ENCODE measurements at places on chromosomes 4 and X.
A peak's percentile ranks its signal among the peaks of the same experiment; 100 is the strongest.

- no peak for DNase-seq
Measured at GRCh38 chrX:53637479-53637878, 49.0 kb downstream of the HUWE1 start.

GRCh38 chrX:73831500-73831899 lies 268.5 kb downstream of the CHIC1 start:
- no peak for DNase-seq

DNA sequence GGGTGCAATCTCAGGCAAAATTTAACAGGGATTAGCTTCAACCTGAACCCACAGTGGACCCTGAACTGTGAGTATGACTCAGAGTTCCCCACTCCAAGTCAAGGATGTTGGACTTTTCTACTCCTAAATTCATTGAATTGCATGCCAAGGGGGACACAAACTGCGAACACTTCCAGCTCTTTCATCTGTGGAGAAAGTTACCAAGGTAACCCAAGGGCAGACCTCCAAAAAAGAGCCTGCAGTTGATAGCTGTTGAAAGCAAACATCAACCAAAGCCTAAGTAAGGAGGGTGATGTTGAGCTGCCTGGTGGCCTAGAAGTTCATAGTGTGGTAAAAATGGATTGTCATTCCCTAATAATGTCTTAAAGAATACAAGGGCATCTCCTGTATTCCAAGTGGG lies 1242.9 kb downstream of the C4orf33 start:
- DNase-seq: no peak

DNA sequence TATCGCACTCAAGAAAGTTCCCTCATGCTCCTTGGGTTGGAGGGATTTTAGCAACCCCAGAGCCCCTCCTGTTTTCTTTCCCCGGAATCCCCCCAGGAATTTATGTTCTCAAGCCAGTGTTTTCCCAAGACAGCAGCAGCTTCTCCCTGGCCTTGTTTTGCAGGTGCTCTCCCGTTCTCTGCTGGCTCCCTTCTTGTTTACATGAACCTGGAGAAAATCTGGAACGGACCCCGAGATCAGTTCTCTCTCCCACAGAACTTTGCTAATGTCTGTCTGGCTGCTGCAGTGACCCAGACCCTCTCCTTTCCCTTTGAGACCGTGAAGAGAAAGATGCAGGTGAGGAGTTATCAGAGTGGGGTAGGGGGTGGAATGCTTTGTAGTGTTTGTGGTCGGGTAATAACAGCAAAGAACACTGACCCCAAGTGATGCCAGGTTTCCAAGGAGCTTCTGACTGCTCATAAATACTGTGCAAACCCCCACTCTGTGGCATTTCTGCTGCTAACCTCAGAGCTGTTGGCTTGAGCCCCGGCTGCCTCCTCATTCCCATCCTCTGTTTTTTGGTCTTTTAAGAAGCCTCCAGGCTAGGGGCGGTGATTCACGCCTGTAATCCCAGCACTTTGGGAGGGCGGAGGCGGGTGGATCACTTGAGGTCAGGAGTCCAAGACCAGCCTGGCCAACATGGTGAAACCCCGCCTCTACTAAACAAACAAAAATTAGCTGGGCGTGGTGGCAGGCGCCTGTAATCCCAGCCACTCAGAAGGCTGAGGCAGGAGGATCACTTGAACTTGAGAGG lies 11.1 kb downstream of the SLC25A43 start:
- no peak for DNase-seq

GRCh38 chr4:184358521-184359232 lies 115.7 kb downstream of the IRF2 start:
- DNase-seq: no peak

DNA sequence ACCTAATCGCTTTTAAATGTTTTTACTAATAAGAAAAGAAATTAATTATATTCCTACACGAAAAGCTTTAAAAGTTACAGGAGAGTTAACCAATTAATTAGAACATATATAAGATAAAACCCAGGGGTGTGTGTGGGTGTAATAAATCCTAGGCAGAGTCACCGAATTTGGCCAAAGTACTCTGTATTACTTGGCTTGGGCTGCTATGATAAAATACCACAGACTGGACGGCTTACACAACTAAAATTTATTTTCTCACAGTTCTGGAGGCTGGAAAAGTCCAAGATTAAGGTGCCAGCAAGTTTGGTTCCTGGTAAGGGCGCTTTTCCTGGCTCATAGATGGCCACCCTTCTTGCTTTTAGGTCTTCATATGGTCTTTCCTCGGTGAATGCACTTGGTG lies 10.4 kb downstream of the AWAT1 start:
- no peak for DNase-seq

- DNase-seq: peak; percentile 10
Measured at GRCh38 chr4:40908702-40909362, 159.1 kb downstream of the NSUN7 start.

- DNase-seq: no peak
Measured at GRCh38 chr4:163755013-163755412, 260.5 kb downstream of the TMA16 start.

DNA sequence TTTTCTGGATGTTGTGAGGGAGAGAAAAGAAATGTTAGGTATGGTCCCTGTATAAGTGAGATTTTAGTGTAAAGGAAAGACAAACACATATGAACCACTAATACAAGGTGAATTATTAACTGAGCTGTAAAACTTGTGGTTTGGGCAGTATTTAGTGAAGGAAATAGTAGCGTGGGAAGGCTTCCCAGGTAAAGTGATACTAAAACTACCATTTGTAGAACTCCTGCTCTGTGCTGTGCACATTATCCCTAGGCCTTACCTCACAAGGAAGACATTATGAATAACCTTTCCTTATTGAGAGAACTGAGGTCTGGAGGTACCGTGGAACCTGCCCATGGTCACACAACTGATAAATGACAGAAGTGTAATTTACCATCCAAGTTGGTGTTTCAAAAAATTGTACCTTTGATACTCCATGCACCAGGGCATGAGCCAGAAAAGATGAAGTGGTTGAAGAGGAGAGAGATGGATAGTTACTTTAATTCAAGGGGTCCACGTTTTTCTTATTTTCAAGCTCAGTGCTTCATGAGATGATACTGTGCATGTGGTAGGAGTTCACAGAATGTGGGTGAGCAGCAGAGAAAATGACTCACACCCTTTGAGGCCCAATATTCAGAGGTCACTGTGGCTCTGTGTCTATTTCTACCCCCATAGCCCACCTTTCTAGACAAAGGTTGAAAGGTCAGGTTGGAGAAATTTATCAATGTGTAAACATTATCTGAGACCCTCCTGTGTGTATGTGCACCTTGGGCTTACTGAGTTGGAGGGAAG lies 2.6 kb upstream of the VSIG4 start:
- no peak for DNase-seq

GRCh38 chr4:125440814-125441213 lies 126.1 kb downstream of the FAT4 start:
- no peak for DNase-seq

- no peak for DNase-seq
Measured at GRCh38 chr4:158930639-158930972, 161.8 kb downstream of the FNIP2 start.

DNA sequence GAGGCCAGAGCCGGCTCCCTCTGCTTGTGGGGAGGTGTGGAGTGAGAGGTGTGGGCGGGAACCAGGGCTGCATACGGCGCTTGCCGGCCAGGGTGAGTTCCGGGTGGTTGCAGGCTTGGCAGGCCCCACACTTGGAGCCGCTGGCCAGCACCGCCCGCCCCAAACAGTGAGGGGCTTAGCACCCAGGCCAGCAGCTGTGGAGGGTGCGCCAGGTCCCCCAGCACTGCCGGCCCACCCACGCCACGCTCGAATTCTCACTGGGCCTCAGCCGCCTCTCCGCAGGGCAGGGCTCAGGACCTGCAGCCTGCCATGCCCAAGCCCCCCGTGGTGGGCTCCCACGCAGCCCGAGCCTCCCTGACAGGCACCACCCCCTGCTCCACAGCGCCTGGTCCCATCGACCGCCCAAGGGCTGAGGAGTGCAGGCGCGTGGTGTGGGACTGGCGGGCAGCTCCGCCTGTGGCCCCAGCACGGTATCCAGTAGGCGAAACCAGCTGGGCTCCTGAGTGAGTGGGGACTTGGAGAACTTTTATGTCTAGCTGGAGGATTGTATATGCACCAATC lies 275.3 kb downstream of the RAPGEF2 start:
- no peak for DNase-seq

DNA sequence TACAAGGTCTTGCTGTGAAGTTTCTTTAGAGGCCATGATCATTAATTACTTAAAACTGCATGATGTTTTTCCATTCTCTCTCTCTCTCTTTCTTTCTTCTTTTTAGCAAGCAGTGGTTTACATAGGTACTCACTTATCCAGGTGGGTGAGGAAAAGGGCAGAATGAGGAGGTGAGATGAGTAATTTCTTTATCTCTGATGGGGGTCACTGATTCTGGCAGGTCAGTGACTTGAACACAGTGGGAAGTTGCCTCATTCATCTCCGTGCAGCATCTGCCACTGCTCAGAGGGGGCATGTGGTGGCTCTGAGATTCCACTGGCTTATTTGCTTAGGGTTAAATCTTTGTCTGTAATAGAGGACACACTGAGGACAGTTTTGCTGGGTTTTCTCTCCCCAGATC lies 62.6 kb downstream of the FAM114A1 start:
- no peak for DNase-seq

DNA sequence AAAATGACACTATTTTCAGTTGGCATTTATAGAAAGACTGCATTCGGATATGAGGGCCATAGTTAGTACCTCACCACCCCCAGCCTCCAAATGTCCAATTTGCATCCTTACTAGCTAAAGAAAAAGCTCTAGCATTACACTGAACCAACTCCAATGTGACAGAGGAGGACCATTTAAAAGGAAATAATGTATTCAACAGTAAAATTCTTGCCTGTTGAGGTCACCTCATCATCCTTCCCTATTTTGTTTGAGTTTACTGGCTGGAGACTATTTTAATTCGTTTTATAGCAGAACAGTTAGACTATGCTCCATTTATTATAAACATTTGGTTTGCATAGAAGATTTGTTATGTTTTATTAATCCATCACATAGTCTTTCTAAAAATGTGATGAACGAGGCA lies 88.2 kb upstream of the PPARGC1A start:
- no peak for DNase-seq

GRCh38 chrX:152520653-152521052 lies 69.5 kb upstream of the GABRA3 start:
- no peak for DNase-seq

- DNase-seq: no peak
Measured at GRCh38 chrX:105463473-105463872, 243.0 kb upstream of the TEX13A start.

DNA sequence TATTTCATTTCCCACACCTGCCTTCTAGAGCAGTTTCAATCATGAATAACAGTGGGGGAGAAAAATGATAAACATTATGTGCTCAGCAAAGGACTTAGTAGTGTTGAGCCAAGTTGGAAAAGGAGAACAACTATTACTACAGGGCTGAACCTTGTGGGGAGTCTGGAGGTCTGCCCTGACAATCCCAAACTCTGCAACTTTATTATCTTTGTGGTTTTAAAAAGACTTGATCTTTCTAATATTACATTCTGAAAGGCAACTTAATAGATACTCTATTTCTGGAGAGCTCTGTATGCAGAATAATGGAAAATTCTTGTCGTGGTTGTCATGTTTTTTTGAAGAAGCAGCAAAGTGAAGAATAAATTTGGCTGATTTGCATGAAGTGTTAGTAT lies 116.1 kb downstream of the SPCS3 start:
- no peak for DNase-seq
